ENCODE measurements at places on chromosomes 11 and 22. TPM values are rescaled to one million over a fixed set of nuclear protein-coding genes. Genes with fewer than 3 reads are reported as not detected.

- no peak overlapping the region for H3K27ac ChIP-seq
- H3K4me1 ChIP-seq, result no peaks in the 10 kb centered on the region
- H3K27me3 ChIP-seq, result no peaks in the 10 kb centered on the region
- no peak overlapping the region for H3K4me3 ChIP-seq
- no peaks in the 10 kb centered on the region for H3K36me3 ChIP-seq
These were observed 247.3 kb downstream of the MN1 start for GRCh38 chr22:27554106-27554811.

DNA sequence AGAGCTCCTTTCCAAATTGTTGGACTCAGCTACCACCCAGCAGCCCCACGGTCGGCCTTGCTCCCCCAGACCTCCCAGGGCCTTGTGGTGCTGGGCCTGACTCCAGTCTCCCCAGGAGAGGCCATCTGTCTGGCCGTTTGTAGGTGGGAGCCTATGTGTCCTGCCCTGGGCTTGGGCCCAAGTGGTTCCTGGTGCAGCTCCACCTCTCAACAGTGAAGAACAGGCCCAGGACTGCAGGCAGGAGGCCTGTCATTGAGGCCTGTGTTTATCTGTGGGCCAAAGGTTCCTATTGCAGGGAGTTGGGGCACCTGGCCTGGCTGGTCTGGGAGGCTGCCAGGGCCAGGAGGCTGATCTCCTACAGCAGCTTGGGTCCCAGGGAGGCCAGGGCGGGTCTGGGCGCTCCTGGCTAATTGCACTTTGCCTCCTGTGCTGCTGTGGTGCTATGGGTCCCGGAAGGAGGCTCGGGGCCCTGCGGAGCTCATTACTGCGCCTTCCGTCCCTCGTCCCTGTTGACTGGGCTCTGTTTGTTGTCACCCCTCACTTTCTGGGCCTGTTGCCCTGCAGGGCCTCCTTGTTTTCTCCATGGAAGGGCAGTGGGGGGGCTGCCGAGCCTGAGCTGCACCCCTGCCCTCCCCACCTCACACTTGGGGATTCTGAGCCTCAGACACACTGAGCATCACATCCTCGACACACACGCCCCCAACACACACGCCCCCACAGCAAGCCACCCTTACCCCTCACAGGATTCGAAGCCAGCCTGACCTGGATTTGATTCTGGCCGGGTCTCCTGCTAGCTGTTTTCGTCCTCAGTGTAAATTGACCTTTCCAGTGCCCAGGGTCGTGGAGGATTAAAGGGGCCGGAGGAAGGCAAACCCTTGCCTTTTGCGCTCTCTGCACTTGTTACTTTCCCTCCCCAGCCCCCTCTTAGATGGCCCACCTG, 6.8 kb upstream of the OMP start:
- peaks cover 5% of the 10 kb centered on the region for H3K4me1 ChIP-seq
- no peak overlapping the region for H3K4me3 ChIP-seq
- no peaks in the 10 kb centered on the region for H3K27me3 ChIP-seq
- DNase-seq, result no peak
- H3K36me3 ChIP-seq, result no peaks in the 10 kb centered on the region

Gene WNT7B
- total RNA-seq, result not detected

DNA sequence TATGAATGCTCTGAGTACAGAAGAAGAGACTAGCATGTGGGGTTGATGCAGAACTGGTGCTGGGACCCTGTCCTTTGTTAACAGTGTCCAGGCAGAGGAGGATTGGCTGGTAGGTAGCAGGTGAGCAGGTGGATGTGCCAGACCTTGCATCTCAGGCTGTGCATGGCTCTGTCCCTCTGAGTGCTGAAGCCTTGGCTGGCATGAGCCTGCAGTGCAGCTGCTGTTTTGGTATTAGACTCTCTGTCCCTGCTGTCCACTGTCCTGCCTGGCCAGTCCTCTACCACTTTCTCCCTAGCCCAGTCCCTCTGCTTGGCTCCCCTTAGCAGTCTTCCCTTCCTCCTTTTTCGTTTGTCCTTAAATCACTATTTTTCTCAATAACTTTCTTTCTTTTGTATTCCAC, 213.6 kb upstream of the ZBED5 start:
- H3K4me3 ChIP-seq, result no peak overlapping the region
- no peak for DNase-seq
- no peak overlapping the region for H3K27ac ChIP-seq

Gene KBTBD3
- 8.1 TPM for total RNA-seq

GRCh38 chr11:25613451-25613850, 718.5 kb upstream of the ANO3 start:
- H3K4me1 ChIP-seq, result no peaks in the 10 kb centered on the region
- H3K27me3 ChIP-seq, result no peaks in the 10 kb centered on the region
- H3K4me3 ChIP-seq, result no peak overlapping the region
- H3K36me3 ChIP-seq, result no peaks in the 10 kb centered on the region

Gene ESAM
- total RNA-seq, result 0.38 TPM

Gene INPPL1
- 124 TPM for total RNA-seq

GRCh38 chr22:50536226-50536625, 6.4 kb upstream of the TYMP start:
- H3K4me1 ChIP-seq, result peaks cover 62% of the 10 kb centered on the region
- H3K4me3 ChIP-seq, result no peak overlapping the region
- no peaks in the 10 kb centered on the region for H3K36me3 ChIP-seq
- no peaks in the 10 kb centered on the region for H3K27me3 ChIP-seq

Gene RASL10A
- 0.36 TPM for total RNA-seq

- H3K27ac ChIP-seq, result no peak overlapping the region
- H3K36me3 ChIP-seq, result no peaks in the 10 kb centered on the region
- H3K4me1 ChIP-seq, result no peaks in the 10 kb centered on the region
- DNase-seq, result no peak
These were observed 10.6 kb downstream of the PLET1 start for GRCh38 chr11:112249871-112250610.

Gene MS4A14
- total RNA-seq, result not detected

Data from CD4-positive, alpha-beta T cell (primary cell).